ENCODE measurements at places on chromosomes 16 and 17.

GRCh38 chr17:20562587-20562986, 16.9 kb upstream of the CDRT15L2 start:
- DNase-seq: no peak

GRCh38 chr16:54805648-54806047, 125.0 kb upstream of the IRX5 start:
- no peak for DNase-seq

DNA sequence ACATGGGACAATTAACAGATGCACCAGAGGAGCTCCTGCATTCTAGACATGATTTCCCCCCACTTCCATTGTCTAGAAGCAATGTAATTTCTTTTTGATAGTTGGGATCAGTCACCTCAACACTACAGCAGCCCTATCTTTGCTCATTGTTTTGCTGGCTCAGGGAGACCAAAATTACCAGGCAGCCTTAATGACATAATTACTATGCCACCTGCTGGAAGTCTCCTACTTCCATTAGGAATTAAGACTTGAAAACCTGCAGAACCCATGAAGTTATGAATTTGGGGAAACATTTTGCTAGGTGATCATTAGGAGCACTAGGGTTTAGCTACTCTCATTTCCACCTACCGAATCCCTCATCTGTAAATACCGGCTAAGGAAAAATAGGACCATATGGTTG, 312.0 kb upstream of the CA10 start:
- DNase-seq: no peak

- no peak for DNase-seq
Measured at GRCh38 chr16:15576960-15577958, 65.7 kb downstream of the MARF1 start.

DNA sequence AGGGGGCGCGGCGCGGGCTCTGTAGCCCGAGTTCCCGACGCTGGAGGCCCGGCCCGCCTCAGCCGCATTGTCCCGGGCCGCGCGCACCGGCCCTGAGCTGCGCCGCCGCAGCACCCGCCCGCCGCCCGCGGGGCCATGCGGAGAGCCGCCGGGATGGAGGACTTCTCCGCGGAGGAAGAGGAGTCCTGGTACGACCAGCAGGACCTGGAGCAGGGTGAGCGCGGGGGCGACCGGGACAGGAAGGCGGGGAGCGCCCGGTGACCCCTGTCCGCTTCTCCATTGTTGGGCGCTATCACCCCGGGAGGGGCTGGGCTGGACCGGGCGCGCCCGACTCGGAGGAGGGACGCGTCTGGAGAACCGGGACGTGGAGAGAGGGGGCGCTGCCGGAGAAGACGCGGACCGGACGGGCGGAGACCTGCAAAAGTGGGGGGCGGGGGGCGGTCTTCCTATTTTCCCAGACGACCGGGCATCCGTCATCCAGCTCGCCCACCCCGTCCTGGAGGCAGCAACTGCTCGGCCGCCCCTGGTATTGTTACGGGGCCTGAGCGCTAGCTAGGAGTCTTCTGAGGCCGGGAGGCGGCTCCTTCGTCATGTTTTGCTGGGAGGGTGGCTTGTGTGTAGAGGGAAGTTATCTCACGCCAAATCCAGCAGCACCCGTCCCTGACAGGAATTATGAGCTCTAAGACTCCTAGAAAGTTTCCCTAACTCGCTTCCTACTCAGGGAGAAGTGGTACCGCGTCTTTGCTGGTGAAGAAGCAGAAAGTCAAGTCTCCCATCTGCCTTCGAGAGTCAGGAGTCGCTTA, 678 bp downstream of the CDR2L start:
- peak; percentile 78 for DNase-seq

- no peak for DNase-seq
Measured at GRCh38 chr16:3363793-3364192, 8.1 kb downstream of the OR2C1 start.

- DNase-seq: no peak
Measured at GRCh38 chr16:74649839-74650504, 16.7 kb downstream of the RFWD3 start.

GRCh38 chr17:19238167-19238505, 970 bp downstream of the EPN2 start:
- DNase-seq: peak; percentile 51

DNA sequence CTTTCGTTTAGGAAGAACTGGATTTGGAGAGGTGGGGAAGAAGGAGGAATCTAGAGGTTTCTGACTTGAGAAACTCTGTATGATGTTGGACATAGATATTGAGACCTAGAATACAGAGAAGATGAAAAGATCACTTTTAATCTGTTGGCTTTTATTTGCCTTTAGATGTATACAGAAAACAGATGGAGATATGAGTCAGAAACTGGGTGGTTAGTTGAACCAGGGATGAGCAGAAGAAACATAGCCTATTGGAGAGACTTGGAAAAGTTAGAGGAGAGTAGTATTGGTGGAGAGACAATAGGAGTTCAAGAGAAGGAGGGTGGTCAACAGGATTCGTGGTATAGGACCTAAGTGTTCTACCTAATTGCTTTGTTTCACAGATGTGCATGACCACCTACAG, 5.1 kb downstream of the PHAF1 start:
- no peak for DNase-seq

DNA sequence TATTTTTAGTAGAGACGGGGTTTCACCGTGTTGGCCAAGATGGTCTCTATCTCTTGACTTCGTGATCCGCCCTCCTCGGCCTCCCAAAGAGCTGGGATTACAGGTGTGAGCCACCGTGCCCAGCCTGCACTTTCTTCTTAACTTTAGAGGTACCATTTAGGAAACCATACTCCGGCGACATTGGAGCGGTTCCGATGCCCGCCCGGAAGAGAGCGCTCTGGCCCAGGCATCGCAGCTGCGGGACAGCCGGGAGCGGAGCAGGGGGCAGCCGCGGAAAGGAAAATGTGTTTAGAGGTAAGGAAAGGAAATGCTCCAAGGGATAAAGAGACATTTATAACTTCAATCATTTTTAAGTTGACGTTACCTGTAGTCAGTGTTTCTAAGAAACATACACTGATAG, 6.0 kb upstream of the HS3ST3B1 start:
- no peak for DNase-seq

GRCh38 chr16:54053891-54054820, 232.4 kb downstream of the IRX3 start:
- no peak for DNase-seq

DNA sequence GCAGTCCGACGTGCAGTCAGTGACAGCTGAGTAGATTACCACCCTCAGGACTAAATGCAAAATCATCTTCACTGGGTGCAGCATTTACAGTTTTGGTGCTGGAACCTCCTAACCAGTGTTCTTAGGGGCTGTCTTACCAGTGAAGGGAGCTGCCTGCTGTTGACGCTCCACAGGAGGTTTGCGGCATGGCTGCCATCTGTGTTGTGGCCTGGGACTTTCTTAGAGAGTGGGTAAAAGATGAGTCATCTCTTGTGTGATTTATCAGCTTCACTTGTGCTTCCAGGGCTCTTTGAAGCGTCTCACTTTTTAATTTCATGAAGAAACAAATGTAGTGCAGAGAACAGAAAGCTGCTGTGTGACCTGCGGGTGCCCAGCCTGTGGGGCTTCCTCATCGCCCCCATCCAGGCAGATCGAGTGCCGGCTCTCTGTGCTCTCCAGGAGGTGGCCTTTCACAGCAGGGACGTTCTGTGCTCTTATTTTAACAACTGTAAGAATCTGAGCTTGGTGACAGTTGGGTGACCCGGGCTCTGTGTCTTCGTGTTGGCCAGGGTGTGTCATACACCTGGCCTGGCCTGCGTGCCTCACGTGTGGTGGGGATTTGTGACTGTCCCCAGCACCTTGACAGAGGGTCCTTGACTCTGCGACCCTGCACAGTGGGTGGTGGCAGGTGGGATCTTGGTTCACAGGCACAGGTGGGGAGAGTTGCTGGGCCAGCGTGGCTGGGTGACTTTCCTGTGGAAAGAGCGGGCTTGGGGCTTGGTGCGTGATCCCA, 24.3 kb upstream of the ZNF750 start:
- peak; percentile 72 for DNase-seq

DNA sequence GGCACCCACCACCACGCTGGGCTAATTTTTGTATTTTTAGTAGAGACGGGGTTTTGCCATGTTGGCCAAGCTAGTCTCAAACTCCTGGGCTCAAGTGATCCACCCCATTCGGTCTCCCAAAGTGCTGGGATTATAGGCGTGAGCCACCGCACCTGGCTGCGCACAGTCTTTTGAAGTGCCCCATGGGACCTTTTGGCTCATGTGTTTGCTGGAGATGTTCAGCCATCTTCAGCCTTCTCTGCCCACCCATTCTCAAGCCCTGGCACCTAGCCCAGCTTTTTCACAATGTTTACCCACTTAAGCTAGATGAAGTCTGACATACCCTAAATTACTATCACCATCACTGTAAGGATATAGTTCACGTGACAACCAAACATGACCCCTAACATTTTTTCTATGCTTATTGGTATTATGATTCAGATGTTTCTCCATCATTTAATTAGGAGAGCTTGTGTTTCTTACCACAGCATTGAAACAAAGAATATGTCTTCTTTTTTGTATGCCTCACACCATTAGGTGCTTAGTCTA, 32.3 kb downstream of the PECAM1 start:
- DNase-seq: no peak

- DNase-seq: no peak
Measured at GRCh38 chr16:24491731-24492130, 47.6 kb upstream of the RBBP6 start.

GRCh38 chr16:27318392-27319256, 4.8 kb downstream of the IL4R start:
- no peak for DNase-seq
